ENCODE measurements at places on chromosomes 1 and 21. TPM values are rescaled to one million over a fixed set of nuclear protein-coding genes. Genes with fewer than 3 reads are reported as not detected.

The NIPAL3 gene
- total RNA-seq = 57.4 TPM

GRCh38 chr1:241156231-241156965 lies 200.6 kb downstream of the RGS7 start:
- peak; percentile 87 for DNase-seq

The FAM151A gene
- not detected for total RNA-seq

The CFHR5 gene
- not detected for total RNA-seq

DNA sequence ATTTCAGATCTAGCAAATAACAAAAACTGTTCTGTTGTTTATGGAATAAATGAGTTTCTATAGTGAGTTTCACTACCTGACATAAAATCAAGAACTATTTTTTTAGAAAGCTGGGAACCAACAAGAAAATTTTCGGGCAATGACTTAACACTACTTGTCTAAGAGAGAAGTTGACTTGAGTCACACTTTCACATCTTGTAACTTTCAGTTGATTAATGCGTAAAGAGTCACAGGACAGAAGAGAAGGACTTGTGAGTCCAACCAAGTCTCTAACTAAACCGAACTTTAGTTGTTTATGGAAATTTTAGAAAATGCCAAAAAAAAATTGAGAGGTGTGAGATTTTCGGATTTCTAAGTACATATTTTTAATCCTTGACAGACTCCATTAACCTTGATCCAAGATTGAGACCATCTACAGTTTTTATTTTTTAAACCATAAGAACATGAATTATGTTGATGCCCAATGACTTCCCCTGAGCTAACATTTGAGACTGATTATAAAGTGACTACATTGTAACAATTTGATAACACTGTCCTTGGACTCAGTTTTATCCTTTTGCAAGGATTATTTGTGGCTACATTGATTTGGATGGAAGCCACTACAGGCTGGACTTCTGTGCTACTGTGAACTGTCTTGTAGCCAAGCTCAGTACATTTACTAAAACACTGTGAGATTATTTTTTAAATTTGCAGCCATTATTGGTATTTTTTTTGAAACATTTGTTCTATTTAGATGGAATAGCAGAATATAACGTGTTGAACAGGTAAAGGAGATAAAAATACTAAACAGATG lies 284.0 kb downstream of the PTPRC start:
- no peak for DNase-seq

DNA sequence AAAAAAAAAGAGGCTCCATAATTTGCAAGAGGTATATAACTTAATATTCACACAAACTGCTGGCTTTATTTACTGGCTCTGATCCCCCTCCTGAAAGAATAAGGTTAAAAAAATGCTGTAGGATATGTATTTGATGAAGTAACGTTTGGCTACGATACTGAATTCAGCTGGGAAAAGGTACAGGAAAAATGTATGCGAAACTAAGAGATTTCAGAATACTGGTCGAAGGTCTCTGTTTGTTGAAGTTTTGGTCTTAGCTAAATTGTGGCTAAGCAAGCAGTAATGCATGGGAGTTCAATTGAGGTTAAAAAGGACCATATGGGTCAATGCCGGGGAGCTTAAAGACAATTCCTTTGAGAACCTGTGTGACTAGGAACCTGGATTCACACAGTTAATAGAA lies 355.5 kb upstream of the NCAM2 start:
- no peak for DNase-seq

- no peak for DNase-seq
Observed at GRCh38 chr1:191963781-191964455, 194.3 kb upstream of the RGS18 start.

- no peak for DNase-seq
Observed at GRCh38 chr1:168719306-168720111, 9.5 kb downstream of the DPT start.

The CLCA1 gene
- total RNA-seq = 0.37 TPM

The LRRC8B gene
- total RNA-seq = 21.0 TPM

The PLA2G2F gene
- total RNA-seq = 0.92 TPM

DNA sequence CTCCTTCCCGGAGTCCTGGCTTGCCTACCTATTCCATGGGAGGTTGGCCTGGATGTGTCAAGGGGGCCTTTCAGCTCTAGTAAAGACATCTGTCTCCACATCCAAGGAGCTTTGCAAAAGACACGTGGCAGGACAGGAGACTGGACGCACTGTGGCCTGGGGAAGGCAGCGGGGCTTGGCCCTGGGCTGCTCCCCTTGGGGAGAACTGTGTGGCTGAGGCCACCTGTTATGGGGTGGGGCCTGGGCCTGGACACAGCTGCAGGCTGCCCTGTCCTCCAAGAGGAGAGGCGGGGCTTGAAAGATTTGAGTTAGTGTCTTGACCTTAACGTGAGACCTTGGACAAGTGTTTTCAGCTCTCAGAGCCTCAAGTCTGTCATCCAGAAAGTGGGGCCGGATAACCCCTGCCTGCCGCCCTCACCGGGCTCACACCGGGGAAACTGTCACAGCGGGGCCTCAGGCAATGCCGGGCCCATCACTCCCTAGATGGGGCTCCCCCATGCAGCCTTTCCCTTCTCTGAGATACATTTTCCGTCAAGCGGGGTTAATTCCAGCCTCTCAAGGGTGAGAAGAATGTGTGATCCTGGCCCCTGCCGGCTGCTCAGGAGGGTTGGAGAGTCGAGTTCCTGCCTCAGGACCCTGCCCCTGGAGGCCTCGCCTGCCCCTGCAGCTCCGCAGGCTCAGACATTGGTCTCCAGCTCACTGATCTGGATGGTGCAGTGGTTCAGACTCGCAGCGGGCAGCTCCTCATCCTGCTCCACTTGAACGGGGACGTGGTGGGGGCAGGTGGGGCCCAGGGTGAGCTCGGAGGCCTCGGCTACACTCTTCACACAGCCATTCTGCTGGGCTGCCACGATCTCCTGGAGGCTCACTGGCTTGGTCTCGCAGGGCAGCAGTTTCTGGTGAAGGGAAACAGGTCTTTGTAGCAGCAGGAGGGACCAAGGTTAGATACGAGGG lies 25.6 kb downstream of the PODN start:
- no peak for DNase-seq

The GJA9 gene
- total RNA-seq = 0.26 TPM
